ENCODE measurements at places on chromosomes 3 and 15. TPM values are rescaled to one million over a fixed set of nuclear protein-coding genes. Genes with fewer than 3 reads are reported as not detected.

The PATL2 gene
- 0.12 TPM for polyA plus RNA-seq

The TMEM158 gene
- polyA plus RNA-seq, result 2.4 TPM

The ATG3 gene
- polyA plus RNA-seq, result 40.8 TPM

The GOLGA6D gene
- not detected for polyA plus RNA-seq

The DGKG gene
- 2.1 TPM for polyA plus RNA-seq

The UMPS gene
- polyA plus RNA-seq, result 58.2 TPM

The MASP1 gene
- not detected for polyA plus RNA-seq

The GP9 gene
- not detected for polyA plus RNA-seq

The NR1D2 gene
- 6.1 TPM for polyA plus RNA-seq

The B4GALT4 gene
- 18.9 TPM for polyA plus RNA-seq

The COL6A5 gene
- polyA plus RNA-seq, result not detected

The RAB27A gene
- polyA plus RNA-seq, result 19.5 TPM

The LSMEM2 gene
- polyA plus RNA-seq, result 0.05 TPM
